Activated naive CD8-positive, alpha-beta T cell treated with anti-CD3 and anti-CD28 coated beads, Interleukin-2, amount 10 ng/mL, durations not matched to agents 7 days and 5 days (primary cell): ENCODE measurements at places on chromosomes 2 and 18.
A peak's percentile ranks its signal among the peaks of the same experiment; 100 is the strongest.

DNA sequence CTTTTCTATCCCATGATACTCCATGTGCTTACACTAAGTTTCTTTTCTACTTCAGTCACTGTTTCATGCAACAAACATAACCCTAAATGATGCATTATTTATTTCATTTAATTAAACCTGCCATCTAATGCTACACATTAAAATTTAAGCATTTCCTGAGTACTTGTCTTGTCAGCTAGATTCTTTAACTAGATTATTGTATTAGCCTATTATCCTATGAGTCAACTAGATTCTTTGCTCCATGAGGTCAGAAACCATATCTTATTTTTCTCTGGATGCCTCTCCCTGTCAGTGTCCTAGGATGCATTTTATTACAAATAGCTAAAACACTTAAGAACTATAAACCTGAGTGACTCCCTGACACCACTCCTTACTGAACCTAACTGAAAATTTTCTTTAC is 652.4 kb downstream of the SLC4A3 start:
- no peak for DNase-seq

DNA sequence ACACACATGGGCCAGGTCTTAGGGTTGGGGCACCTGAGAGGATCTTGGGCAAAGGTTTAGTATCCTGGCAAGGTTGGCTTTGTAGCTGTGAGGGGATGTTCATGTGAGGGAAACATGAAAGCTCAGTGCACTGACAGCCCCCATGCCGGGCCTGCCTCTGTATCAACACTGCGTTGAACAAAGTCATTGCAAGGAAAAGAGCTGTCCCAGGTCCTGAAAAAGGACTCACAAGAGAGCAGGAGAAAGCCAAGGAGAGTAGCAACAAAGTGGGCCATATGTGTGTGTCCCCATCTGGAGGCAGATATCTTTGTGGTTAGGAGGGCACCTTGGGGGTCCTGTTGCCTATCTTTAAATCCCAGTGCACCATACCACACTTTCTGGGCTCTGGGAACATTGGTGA is 237.8 kb upstream of the THSD7B start:
- DNase-seq = no peak

- no peak for DNase-seq
These were observed 197.4 kb downstream of the HAUS1 start for GRCh38 chr18:46301571-46301970.

- no peak for DNase-seq
These were observed 25.9 kb downstream of the CD28 start for GRCh38 chr2:203732092-203732952.

DNA sequence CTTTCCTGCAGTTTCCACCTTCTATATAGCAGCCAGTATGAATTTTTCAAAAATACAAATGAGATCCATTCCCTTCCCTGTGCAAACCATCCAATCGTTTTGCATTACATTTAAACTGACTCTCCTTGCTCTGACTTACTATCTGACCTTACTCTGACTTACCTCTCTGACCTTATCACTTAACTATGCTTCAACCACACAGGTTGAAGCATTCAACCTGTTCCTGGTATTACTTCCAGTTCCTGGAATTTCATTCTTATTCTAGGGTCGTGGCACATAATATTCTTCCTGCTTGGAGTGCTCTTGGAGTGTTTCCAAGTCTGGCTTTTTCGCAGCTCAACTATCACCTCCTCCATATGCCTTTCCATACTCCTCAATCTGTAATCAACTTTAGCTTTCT is 850.6 kb upstream of the CHAC2 start:
- no peak for DNase-seq

DNA sequence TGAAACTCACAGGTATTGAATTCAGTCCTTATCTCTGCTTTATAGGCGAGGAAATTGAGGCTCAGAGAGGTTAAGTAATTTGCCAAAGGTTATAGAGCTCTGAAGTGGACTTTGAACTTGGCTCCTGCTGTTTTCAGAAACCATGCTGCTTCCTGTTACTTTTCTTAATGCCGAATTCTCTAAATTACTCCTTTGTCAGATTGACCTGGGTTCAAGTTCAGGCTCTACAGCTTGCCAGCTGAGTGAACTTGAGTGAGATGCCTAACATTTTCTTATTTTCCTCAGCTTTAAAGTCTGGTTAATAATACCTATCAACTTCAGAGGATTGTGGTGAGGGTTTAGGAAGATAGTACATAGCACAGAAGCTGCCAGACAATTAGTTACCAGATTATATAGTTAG is 3.4 kb downstream of the ASAP2 start:
- no peak for DNase-seq

DNA sequence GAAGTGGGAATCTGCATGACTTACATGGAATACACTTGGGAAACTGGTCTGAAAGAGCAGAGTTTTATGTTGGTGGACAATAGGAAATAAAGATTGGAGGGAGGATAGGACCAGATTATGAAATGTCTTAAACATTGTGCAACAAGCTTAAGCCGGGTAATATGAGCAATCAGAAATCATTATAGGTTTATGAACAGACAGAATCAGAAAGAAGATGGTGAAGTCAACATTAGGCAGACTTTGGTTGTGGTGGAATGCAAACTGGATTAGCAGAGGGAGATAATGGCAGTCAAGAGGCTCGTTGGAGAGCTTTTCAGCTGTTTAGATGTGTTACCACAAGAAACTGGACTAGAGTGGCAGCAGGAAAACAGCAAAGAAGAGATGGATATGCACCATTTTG is 43.5 kb downstream of the CRIM1 start:
- DNase-seq = no peak

- no peak for DNase-seq
These were observed 356.0 kb downstream of the PTPRM start for GRCh38 chr18:7923105-7923504.

- DNase-seq = no peak
These were observed 39.8 kb upstream of the PXDN start for GRCh38 chr2:1784087-1784486.

- DNase-seq = no peak
These were observed 47.0 kb upstream of the MSH6 start for GRCh38 chr2:47735912-47736311.

- DNase-seq = no peak
These were observed 237 bp downstream of the SLC39A6 start for GRCh38 chr18:36128907-36129299.

DNA sequence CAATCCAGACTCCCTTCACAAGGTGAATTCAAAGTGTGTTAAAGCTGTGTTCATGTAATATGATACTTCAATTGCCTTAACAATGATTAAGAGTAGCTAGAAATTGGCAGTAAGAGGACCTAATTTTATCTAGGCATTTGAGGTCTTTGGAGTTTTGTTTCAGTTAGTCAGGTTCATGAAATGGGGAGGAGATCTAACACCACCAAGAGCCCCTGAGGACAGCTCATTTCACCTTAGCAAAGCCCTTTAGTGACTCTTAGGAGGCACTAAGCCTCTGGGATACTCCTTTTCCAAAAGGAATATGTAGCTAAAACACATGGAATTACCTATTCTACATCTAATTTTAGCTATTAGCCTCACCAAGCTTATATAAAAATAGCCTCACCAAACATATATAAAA is 716.5 kb upstream of the RAB6C start:
- no peak for DNase-seq

DNA sequence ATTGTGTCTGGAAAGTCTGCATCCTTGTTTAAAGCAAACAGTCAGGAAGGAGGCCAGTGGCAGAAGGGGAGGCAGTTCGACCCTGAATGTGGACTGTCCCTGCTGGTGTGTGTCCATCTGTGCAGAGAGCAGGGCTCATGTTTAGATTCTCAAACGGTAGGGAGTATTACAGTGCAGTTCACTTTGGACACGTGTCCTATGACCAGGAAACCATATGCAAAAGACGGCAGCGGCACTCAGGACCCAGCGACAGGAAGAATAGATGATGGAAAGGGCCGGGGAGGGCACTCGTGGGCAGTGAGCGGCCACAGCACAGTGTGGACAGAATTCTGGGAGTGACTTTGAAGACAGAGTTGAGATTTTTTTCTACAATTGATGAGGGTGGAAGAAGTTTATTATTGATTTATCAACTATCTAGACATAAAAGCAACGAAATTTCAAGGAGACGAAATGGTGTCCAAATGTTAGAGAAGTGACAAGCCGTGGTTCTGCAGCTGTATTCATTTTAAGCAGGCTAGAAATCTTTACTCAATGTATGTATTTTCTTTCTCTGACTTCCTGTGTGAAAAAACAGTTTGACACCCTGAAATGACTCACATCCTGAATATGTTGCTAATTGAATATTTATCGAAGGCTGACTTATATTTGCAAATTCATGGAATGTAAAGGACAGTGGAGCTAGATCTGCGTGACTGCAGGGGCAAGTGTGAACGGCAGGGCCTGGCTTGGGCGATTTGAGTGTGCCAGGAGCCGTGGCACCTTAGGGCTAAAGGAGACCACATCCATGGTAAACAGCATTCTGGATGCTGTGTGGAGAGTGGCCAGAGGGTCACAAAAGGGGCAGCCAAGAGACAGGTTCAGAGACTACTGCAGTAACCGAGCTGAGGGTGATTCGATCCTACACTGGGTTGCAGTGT is 214.2 kb downstream of the PTGR3 start:
- peak; percentile 36 for DNase-seq

DNA sequence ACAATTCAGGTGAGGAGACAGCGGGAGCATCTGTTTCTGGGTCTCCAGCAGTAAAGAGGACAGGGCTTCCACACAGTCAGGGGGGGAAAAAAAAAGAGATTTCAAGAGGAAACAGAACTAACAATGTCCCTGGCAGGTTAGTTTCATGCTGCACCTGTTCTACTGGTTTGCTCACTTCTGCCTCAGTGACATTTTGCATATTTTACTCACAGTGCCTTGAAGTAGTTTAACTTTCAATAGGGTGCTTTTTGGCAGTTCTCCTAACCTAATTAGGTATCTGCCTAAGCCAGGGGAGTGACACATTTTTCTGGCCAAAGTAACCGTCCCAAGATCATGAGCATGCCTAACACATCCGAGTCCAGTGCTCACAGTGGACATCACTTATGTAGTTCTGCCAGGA is 109.0 kb upstream of the ALK start:
- DNase-seq = no peak

DNA sequence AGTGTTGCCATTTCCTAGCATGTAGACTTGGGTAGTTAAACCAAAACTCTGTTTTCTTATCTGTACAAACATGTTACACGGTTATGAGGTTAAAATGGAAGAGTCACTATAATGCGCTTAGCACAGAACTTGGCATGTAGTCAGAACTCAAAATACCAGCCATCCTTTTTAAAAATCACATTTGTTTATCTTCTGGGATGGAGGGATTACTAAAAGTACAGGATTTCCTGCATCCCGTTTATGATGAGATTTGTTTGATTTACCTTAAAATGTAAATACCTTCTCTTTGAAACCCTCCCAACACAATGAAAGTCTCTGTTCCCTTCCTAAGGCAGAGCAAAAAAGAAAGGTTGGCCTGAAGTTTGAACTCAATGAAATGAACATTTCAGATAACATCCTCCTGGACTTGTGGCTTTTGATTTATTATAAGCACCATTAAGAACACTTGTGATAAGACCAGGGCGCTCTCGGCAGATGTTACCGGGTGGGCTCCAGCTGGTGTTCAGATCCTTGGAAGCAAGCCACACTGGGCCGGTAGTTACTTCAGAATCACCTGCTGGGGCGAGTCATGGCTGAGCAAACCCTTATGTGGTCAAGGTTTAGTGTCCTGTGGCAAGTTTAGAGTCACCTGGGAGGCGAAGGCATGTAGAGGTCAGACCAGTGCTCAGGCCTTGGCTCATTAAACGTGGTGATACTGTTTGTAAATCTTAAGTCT is 105.7 kb downstream of the MGAT5 start:
- no peak for DNase-seq

DNA sequence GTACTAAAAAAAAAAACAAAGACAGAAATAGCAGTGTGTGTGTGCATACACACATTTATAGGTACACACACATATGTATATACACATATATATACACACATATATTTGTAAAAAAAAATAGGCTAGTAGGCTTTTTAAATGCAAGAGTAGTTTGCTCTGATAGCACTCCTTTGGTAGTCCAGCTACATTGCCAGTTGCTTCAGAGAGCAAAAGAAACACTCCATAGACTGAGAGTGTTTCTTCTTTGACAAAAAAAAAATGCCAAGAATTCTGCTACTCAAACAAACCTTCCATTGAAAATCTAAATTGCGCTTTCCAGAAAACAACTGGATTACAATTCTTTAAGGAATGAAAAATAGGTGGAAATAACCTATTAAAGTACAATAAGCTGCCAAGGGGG is 365.9 kb upstream of the GALNT5 start:
- no peak for DNase-seq

DNA sequence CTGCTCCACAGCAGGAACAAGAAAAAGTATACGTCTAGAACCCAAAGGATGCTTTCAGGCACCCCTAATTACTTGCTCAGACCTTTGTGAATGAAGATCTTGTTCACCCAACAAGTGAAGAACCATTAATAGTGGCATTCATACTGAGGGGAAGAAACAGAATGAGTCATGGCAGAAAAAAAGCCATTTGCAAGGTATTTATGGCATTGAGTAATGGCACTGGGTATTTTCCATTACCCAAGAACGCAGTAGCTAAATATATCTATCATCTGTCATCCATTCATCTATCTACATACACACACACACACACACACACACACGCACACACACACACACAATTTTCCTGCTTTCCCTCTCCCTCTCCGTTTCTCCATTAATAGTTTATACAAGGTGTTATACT is 56.4 kb upstream of the XIRP2 start:
- DNase-seq = no peak

DNA sequence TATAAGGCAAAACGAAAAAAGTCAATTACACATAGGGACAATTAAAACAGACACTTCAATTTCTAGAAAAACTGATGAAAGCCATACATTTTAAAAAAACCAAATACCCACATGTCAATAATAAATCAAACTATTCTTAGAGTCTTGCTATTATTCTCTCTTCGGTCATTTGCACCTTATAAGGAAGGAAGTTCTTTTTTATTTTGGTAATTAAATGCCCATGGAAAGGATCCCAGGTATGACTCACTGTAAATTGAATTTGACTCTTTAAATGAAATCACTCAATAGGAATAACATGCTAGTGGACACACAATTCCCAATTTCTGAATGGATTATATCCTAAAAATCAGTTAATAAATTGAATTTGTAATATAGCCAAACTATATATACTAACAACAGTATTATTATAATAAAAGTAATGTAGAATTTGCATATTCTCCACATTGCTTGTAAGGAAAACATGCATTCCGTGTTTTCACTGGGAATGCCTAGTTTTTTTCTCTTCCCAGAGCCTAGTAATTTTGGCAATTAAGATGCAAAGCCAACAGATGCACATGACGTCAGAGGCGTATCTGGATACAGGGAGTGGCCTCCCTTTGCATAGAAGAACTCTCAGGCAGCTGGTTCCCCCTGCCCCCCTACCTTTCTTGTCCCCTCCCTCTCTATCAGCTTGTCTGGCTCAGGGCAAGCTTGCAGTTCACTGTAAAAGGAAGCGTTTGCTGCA is 153.5 kb upstream of the PGAP1 start:
- DNase-seq = no peak
